ENCODE measurements at places on chromosomes 7 and 10. TPM values are rescaled to one million over a fixed set of nuclear protein-coding genes. Genes with fewer than 3 reads are reported as not detected.

DNA sequence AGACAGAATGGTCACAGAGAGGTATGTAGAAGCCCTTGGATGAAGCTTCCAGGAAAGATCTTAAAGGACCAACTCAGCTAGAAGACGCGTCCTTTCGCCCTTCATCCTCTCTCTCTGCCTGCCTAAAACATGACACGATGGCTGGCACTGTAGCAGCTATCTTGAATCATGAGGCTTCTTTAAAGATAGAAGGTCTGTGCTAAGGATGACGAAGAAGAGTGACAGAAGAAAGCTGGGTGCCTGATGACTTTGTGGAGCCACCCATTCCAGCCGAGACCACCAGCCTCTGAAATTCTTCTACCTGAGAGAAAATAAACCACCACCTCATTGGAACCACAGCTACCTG lies 25.5 kb downstream of the WDR86 start:
- peaks cover 5% of the 10 kb centered on the region for H3K36me3 ChIP-seq
- H3K4me1 ChIP-seq, result peaks cover 10% of the 10 kb centered on the region
- no peak overlapping the region for H3K4me3 ChIP-seq
- no peak for DNase-seq
- no peak overlapping the region for H3K27ac ChIP-seq

DNA sequence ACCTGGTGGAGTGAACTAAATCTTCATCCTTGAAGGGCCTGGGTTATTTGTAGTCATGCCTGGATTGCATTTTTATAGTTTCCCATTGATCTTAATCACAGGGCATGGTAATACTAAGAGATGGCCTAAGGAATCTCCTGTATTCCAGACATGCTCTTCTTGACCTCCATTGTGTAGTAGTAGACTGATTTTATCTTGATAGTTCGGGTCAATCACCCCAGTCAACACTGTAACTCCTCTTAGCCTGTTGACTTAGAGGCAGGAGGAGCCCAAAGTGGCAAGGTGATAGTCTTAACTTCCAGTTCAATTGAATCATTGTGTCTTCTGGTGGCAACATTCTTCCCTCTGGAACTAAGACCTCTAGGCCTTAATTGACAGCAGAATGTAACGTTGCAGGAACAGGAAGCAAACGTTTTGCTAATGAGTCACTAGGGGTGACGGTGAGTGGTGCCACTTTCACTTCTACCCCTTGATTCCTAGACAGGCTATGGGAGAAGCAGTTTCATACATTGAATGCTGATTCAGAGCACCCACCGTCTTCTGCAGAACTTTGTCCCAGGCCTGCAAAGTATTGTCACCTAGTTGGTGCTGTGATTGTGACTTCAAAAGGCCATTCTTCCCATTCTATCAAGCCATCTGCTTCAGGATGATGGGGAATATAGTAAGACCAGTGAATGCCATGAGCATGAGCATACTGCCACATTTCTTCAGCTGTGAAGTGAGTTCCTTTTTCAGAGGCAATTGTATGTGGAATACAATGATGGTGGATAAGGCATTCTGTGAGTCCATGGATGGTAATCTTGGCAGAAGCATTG lies 24.0 kb upstream of the PAPSS2 start:
- peaks cover 26% of the 10 kb centered on the region for H3K4me1 ChIP-seq
- H3K27ac ChIP-seq, result peak overlapping the region; percentile 90
- DNase-seq, result peak; percentile 55
- no peaks in the 10 kb centered on the region for H3K36me3 ChIP-seq
- H3K27me3 ChIP-seq, result no peaks in the 10 kb centered on the region

GRCh38 chr10:121891103-121891502 lies 36.7 kb downstream of the ATE1 start:
- no peaks in the 10 kb centered on the region for H3K4me1 ChIP-seq
- H3K27me3 ChIP-seq, result no peaks in the 10 kb centered on the region
- H3K27ac ChIP-seq, result no peak overlapping the region
- H3K36me3 ChIP-seq, result peaks cover 7% of the 10 kb centered on the region
- no peak for DNase-seq
- no peak overlapping the region for H3K4me3 ChIP-seq

GRCh38 chr10:75705426-75705825 lies 274.0 kb downstream of the LRMDA start:
- H3K27me3 ChIP-seq, result peaks cover 62% of the 10 kb centered on the region
- no peaks in the 10 kb centered on the region for H3K4me1 ChIP-seq
- no peaks in the 10 kb centered on the region for H3K36me3 ChIP-seq
- no peak overlapping the region for H3K27ac ChIP-seq
- no peak for DNase-seq

GRCh38 chr10:47048526-47048905 lies 137.3 kb downstream of the PTPN20 start:
- DNase-seq, result no peak
- peaks cover 34% of the 10 kb centered on the region for H3K27me3 ChIP-seq
- H3K4me3 ChIP-seq, result no peak overlapping the region
- no peaks in the 10 kb centered on the region for H3K4me1 ChIP-seq
- no peaks in the 10 kb centered on the region for H3K36me3 ChIP-seq
- no peak overlapping the region for H3K27ac ChIP-seq

GRCh38 chr10:132960071-132960472 lies 17.7 kb upstream of the CFAP46 start:
- no peaks in the 10 kb centered on the region for H3K4me1 ChIP-seq
- no peak for DNase-seq
- no peak overlapping the region for H3K4me3 ChIP-seq
- H3K27me3 ChIP-seq, result peaks cover 6% of the 10 kb centered on the region
- no peak overlapping the region for H3K27ac ChIP-seq
- peaks cover 14% of the 10 kb centered on the region for H3K36me3 ChIP-seq

DNA sequence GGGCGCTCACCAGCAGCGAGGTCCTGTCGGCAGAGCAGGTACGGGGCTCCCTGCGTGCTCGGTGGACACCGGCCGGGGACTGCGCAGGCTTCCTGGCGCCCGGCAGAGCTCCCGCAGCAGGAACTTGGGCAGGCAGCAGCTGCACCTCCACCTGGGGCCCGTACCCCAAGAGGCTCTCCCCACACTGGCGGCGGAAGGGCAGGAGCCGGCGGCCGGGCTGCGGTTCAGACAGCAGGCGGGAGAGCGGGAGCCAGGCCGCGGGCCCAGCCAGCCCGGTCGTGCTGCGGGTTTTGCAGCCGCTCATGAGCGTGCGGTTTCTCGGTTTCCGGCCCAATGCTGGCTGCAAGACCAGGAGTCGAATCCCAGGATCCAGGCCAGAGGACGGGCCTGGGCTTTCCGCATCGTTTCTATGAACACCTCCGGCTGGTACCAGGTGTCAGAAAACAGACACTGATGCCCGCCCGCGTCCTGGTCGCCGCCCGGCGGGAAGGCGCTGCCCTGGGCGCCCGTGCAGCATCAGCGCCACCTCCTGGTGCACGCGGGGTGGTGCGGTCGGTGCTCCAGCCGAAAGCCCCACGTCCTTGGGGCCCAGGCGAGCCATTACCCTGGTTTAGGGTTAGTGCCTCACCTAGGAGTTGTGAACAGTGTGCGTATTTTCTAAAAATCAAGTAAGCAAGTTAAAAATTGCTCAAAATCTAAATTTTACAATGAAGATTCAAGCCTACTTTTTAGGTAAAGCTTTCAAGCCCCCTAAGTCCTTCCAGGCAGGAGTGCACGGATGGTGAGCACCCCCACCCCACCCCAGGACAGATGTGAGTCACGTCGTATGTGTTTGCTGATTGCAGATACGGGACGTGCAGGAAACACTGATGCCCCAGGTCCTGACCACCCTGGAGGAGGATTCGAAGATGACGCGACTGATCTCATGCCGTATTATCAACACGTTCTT lies 47.4 kb upstream of the PRKAR1B start:
- H3K4me3 ChIP-seq, result no peak overlapping the region
- H3K27ac ChIP-seq, result no peak overlapping the region
- H3K27me3 ChIP-seq, result no peaks in the 10 kb centered on the region
- H3K4me1 ChIP-seq, result no peaks in the 10 kb centered on the region

GRCh38 chr10:82938331-82938730 lies 1063.3 kb downstream of the NRG3 start:
- no peaks in the 10 kb centered on the region for H3K36me3 ChIP-seq
- H3K4me1 ChIP-seq, result no peaks in the 10 kb centered on the region
- DNase-seq, result no peak
- H3K27ac ChIP-seq, result no peak overlapping the region
- H3K4me3 ChIP-seq, result no peak overlapping the region
- H3K27me3 ChIP-seq, result no peaks in the 10 kb centered on the region

Gene DNMBP
- total RNA-seq, result 17.6 TPM

Gene RSPH10B
- 0.37 TPM for total RNA-seq

DNA sequence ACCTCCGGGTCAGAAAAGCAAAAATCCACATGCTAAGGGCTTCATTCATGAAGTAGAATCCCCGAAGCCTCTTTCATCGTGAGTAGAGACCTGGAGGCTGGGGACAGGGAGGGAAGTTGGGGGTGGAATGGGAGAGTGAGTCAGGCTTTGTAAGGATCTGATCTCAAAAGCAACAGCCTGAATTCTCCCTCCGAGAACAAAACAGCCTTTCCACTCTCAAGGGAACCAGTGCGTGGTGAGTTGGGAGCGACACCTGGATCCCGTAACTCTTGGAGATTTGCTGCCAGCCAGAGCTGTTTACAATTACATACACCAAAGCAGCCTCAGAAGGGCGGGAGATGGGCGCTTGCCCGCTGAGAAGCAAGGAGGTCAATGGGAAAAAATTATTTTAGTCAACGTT lies 10.8 kb downstream of the AFAP1L2 start:
- no peak overlapping the region for H3K27ac ChIP-seq
- no peak overlapping the region for H3K4me3 ChIP-seq
- H3K4me1 ChIP-seq, result peaks cover 29% of the 10 kb centered on the region
- no peaks in the 10 kb centered on the region for H3K36me3 ChIP-seq

Gene AGR2
- 378 TPM for total RNA-seq

DNA sequence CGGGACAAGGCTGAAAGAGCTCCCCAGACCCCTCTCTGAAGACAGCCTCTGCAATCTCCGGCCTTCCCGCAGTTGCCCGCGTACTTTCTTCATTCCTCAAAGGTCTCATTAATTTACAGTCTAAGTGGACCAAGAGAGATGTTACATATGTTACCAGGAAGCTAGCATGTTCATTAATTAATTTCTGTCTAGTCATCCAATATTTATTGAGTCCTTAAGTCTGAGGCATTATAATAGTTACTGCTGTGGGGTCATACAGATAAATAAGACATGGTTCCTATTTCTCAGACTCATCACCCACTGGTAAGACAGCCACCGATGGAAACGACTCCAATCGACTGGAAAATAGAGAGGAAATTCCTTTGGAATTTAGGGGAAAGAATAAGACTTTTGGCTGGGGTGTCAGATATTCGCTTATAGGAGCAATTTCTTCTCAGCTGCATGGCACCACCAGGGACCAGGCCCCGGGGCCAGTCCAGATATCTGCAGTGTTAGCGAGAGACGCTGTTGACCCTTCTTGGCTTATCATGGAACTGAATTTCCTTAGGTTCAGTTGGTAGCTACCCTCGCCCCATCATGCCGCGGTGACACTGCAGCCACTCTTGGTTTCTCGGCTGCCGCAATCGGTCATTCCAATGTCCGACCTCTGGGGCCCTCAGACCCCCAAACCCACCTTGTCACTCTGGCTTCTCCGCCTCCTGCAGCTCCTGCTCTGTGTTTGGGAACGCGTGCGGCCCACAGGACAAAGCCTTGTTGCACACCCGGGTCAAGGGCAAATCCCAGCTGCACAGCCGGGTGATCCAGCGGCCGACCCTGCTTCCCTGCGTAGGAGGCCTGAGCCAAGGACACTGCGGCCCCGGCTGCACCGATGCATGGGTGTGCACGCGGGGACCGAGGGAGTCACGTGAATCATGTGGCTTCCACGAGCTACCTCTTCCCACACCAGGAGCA lies 383.2 kb downstream of the DNAJB6 start:
- H3K27ac ChIP-seq, result no peak overlapping the region
- H3K36me3 ChIP-seq, result peaks cover 5% of the 10 kb centered on the region
- no peak for DNase-seq
- no peaks in the 10 kb centered on the region for H3K4me1 ChIP-seq
- no peak overlapping the region for H3K4me3 ChIP-seq

- no peak for DNase-seq
- no peaks in the 10 kb centered on the region for H3K27me3 ChIP-seq
- H3K4me3 ChIP-seq, result no peak overlapping the region
- no peak overlapping the region for H3K27ac ChIP-seq
These were observed 95.5 kb downstream of the NKX6-2 start for GRCh38 chr10:132690401-132690800.

Gene CPA2
- total RNA-seq, result not detected

- H3K27me3 ChIP-seq, result no peaks in the 10 kb centered on the region
- no peak overlapping the region for H3K4me3 ChIP-seq
- H3K36me3 ChIP-seq, result peaks cover 23% of the 10 kb centered on the region
- DNase-seq, result no peak
- H3K4me1 ChIP-seq, result no peaks in the 10 kb centered on the region
These were observed 81.3 kb downstream of the ZRANB1 start for GRCh38 chr10:125023255-125023654.

- H3K4me1 ChIP-seq, result no peaks in the 10 kb centered on the region
- H3K27me3 ChIP-seq, result peaks cover 46% of the 10 kb centered on the region
- H3K4me3 ChIP-seq, result no peak overlapping the region
- no peak for DNase-seq
These were observed 76.8 kb upstream of the FRMD4A start for GRCh38 chr10:14407567-14407966.

DNA sequence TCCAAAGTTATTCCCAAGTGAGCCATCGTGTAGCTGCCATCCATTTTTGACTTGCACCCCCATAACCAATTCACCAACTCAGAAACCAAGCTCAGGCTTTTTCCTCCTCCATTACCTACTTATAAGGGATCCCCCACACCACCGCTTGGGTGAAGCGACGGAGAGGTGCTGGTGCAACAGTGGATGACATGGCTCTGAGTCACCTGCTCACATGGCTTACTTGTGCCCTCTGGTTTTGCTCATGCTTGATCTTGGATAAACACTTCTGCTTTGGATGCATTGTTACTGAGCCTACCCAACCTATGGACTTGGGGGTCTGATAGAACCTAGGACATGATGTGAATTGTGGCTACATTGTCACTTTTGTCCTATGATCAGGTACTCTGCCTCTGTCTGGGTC lies 12.0 kb upstream of the AKR1B1 start:
- H3K4me1 ChIP-seq, result peaks cover 36% of the 10 kb centered on the region
- no peak overlapping the region for H3K4me3 ChIP-seq
- DNase-seq, result peak; percentile 55
- H3K27ac ChIP-seq, result peak overlapping the region; percentile 44
- H3K36me3 ChIP-seq, result peaks cover 5% of the 10 kb centered on the region
- H3K27me3 ChIP-seq, result no peaks in the 10 kb centered on the region

Gene CAV2
- total RNA-seq, result 76.4 TPM

DNA sequence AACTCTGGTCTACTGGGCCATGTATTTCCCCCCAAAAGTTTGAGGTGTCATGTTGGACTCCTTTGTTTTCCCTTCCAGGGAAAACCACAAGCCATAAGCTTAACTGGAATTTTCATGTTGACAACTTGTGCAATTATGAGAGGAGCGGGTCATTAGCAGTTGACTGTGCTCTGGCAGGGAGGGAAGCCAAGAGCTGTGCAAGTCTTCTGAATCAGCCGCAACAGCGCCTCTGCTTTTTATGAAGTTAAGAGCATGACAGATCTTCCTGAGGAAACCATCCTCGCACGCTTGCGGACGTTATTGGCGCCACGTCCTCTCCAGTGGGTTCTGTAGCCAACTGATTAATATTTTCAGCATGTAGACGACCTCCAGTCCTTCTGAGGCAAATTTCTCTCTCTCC lies 148.7 kb upstream of the MKI67 start:
- H3K4me1 ChIP-seq, result no peaks in the 10 kb centered on the region
- DNase-seq, result no peak
- H3K27ac ChIP-seq, result no peak overlapping the region
